ENCODE measurements at places on chromosomes 2 and 18.

DNA sequence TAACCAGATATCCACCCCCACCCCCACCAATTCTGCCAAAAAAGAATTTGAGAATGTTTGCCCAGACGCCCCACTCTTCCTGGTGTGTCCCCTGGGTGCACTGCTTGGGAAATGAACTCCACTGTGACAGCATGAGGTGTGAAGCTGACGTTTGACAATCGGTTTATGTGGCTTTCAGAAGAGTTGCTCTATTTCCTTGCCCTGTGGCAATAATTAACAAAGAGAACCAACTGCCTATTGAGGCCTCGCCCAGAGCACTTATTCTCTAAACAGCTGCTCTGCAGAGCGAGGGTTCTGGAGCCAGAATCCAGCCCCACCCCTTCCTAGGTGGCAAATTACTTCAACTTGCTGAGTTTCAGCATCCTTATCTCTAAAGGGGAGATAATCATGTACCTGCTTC is 115.8 kb upstream of the SIX3 start:
- no peak for DNase-seq

DNA sequence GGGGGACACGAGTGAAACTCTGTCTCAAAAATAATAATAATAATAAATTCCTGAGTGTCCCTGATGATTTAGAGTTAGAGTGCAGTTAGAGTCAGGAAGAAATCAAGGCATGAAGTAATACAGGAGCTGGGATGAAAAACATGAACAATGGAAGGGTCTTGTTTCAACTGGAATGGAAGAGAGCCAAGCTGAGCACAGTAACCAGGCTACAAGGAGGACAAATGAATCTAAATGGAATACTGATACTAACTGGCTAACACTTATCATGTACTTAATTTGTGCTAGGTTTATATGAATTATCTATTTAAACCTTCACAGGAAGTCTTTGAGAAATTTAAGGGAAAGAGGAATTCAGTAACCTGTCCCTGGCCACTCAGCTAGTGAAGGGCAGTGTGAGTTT is 38.8 kb upstream of the PSME4 start:
- no peak for DNase-seq

DNA sequence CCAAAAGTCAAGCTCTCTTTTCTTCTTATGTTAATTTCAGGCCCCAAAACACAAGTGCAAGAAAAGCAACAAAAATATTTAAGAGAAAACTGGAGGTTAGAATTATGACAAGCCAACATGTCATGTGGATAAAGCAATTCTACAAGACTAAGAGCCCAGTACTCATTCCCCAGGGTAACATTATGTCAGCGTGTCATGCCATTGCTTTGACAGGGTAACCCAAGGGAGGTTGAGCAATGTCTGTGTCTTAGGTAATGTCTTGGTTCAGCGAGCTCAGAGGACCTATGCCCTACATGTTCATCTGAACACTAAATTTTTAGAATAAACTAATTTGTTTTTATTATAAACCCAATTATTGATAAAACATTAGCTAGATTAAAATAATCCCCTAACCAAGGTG is 173.2 kb upstream of the ZNF804A start:
- peak; percentile 4 for DNase-seq

DNA sequence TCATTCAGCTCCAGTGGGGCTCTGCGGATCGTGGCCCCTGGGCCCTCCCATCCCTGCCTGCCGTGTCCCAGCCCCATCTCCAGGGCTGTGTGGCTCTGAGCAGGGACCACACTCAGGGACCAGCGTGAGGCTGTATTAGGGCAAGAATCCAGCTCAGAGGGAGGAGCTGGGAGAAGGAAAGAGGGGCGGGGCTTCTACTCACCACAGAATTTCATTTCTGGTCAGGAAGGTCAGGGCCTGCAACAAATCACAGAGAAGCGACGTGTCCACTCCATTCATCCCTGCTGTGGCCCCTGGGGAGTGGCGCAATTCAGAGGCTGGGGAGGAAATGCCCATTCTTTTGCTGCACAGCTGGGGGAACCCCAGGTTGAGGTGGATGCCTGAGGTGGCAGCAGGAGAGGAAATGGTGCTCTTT is 828 bp downstream of the CIB4 start:
- DNase-seq: peak; percentile 53

- DNase-seq: no peak
Observed at GRCh38 chr18:67367540-67367939, 149.0 kb downstream of the DSEL start.

- no peak for DNase-seq
Observed at GRCh38 chr2:159859583-159859982, 61.6 kb upstream of the CD302 start.

DNA sequence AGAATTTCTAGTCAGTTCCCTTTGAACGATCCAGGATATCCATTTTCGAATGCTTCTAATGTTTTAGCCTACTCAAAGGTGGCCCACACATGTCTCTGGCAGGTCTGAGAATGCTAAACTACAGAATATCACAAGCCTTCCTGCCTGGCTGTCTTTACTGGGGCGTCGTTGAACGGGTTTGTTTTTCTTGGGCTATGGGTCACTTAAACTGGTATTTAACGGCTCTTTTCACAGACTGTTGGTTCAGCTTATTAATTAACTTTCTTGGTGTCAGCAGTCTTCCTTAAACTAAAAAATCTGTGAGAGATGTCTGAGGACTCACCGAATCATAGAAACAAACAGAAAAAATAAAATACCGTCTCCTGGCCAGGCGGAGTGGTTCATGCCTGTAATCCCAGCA is 563.2 kb upstream of the NRP2 start:
- no peak for DNase-seq

- no peak for DNase-seq
Observed at GRCh38 chr18:10475276-10475653, 20.8 kb downstream of the APCDD1 start.

DNA sequence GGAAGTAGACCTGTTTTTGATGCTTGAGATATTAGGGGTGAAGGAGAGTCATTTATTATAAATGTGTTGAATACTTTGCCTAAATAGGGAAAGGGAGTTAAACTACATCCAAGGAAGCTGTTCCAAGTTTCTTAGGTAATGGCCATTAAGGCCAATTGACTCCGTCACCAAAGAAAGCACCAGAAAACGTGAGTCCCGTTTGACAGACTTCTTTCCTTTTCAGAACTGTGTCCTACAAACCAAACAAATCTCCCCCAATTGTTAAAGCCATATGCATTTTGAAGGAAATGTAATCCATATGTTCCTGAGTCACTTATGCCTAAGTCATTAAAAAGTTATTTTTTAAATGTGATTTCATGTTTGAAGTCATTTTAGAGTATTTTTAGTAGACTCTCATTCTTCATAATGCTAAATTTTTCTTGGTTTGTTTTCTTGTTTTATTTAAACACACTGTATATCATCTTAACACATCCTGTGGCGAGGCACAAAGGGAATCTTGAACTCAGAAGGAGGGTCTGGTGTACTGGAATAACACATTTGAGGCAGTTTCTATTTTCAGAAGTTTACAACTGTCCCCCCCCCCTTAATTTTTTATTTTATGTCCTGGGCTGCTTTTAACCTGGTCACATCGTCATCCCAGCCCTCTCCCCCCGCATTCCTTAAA is 133.7 kb downstream of the RHBDD1 start:
- peak; percentile 65 for DNase-seq

DNA sequence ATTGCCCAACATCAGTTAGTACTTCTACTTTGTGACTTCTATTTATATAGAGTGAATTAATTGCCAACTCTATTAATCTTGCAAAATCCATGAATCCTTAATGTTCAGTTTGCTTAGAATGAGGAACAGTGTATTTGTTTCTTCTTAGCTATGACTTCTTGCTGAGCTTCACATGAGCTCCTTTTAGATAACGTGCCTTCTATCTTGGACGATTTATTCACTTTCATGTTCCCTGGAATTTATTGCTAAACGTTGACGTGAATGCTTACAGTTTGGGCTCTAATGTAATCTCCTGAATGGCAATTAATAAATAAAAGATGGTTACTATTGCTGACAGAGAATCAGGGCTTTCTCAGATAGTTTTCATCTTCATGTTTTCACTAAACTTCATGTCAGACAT is 384.5 kb upstream of the NRP2 start:
- DNase-seq: no peak
